ENCODE measurements at places on chromosomes 2 and 18.
A peak's percentile ranks its signal among the peaks of the same experiment; 100 is the strongest.

DNA sequence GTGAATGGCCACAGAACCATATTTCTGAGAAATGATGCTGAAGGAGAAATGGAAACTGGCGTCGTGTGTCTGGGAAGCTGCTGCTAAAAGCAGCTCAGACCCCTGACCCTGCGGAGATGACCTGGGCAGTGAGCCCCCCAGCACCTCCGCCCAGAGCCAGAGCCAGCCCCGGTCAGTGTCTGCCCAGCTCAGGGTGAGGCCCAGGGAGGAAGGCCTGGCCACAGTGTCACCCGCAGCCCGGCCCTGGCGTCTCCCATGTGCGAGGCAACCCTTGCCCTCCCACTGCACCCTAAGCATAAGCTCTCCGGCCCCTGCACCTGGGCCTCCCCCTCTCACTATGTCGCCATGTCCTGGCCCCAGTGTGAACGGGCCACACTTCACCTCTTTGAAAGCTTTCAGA lies 502.8 kb downstream of the EIPR1 start:
- no peak for DNase-seq

GRCh38 chr2:201618744-201619662 lies 24.3 kb downstream of the TMEM237 start:
- DNase-seq, result peak; percentile 40

- DNase-seq, result no peak
Observed at GRCh38 chr2:217928324-217929181, 74.2 kb downstream of the TNS1 start.

DNA sequence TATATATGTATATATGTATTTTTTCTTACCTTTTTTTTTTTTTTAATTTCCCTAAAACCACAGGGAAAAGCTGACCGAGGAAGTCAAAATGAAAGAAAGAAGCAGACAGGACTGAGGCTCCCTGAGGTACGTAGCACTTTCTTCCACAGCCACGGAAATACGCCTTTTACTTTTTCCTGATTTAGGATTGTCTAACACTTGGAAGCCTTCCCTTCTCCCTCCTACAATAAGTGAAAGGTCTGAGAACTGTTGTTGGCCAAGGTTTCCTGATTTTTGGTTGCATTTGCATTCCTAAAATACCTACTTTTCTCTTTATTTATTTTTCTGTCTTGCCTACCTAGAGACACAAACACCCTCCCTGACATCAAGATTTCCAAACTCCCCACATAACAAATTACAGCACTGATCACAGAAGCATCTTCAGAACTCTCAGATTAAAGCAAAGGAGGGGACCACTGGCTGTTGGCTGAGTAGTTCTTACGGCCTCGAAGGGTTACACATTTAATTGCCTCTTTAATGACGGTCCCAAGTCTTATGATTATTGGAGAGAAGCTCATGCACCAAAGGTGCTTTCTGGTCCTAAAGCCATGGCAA lies 778.5 kb upstream of the FANCL start:
- DNase-seq, result no peak

- DNase-seq, result no peak
Observed at GRCh38 chr18:45024357-45025088, 343.8 kb downstream of the SETBP1 start.

- no peak for DNase-seq
Observed at GRCh38 chr2:224362094-224362493, 39.8 kb downstream of the FAM124B start.

GRCh38 chr2:148553332-148553887 lies 91.1 kb upstream of the EPC2 start:
- DNase-seq, result no peak

GRCh38 chr2:191933307-191934105 lies 86.6 kb upstream of the CAVIN2 start:
- no peak for DNase-seq

- DNase-seq, result no peak
Observed at GRCh38 chr2:20868377-20868776, 45.5 kb upstream of the LDAH start.

GRCh38 chr2:128801576-128801975 lies 482.9 kb upstream of the HS6ST1 start:
- no peak for DNase-seq

GRCh38 chr2:216406826-216407225 lies 5.5 kb upstream of the SMARCAL1 start:
- DNase-seq, result no peak

GRCh38 chr2:134738141-134738870 lies 19.5 kb upstream of the TMEM163 start:
- no peak for DNase-seq

- no peak for DNase-seq
Observed at GRCh38 chr2:157228946-157229345, 28.6 kb upstream of the GALNT5 start.

- DNase-seq, result no peak
Observed at GRCh38 chr18:68564351-68564750, 150.6 kb downstream of the TMX3 start.

- no peak for DNase-seq
Observed at GRCh38 chr2:19360966-19361321, 2.5 kb upstream of the OSR1 start.

- DNase-seq, result no peak
Observed at GRCh38 chr2:50490991-50491390, 540.9 kb downstream of the NRXN1 start.
